ENCODE measurements at places on chromosomes 16 and 17.
A peak's percentile ranks its signal among the peaks of the same experiment; 100 is the strongest.

DNA sequence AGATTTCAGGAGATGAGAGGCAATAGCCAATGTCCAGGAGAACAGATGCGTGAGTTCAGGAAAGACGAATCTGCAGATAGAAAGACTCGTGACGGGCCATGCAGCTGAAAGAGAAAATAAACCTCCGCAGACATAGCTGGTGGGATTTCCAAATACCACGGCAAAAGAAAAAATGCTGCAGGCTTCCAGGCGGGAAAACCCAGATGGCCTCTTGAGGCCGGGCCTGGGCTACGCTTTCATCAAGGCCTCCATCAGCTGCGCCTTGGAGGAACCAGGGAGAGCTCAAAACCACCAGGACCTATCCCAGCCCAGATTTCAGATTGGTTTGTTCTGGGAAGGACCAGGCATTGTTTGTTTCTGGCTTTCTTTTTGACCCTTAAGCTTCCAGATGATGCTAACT, 16.7 kb downstream of the CCDC40 start:
- DNase-seq, result no peak

- peak; percentile 42 for DNase-seq
Measured at GRCh38 chr17:74368341-74369081, 1.2 kb downstream of the GPR142 start.

- no peak for DNase-seq
Measured at GRCh38 chr17:14826358-14826757, 438.8 kb downstream of the PMP22 start.

DNA sequence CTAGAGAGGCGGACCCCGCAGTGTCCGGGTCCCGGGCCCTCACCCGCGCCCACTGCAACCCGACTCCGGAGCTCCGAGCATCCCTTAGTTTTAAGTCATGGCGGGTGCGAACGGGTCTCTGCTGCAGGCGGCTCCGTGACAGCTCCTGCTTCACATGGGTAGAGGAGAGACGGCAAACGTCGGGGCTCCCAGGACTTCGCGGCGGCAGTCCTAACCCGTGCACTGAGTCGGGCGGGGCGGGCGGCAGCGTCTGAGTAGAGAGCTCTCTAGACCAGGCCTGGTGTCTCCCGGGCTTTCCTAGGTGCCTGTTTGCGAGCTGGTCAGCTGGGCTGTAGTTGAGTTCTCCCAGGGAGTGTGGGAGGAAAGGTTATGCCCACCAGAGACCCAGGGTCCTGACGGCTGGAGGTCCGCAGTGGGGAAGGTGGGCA, 345 bp downstream of the TSC2 start:
- DNase-seq, result no peak

- DNase-seq, result no peak
Measured at GRCh38 chr16:68313116-68313515, 2.3 kb downstream of the PRMT7 start.

GRCh38 chr17:67657596-67657995, 60.1 kb upstream of the NOL11 start:
- DNase-seq, result no peak

DNA sequence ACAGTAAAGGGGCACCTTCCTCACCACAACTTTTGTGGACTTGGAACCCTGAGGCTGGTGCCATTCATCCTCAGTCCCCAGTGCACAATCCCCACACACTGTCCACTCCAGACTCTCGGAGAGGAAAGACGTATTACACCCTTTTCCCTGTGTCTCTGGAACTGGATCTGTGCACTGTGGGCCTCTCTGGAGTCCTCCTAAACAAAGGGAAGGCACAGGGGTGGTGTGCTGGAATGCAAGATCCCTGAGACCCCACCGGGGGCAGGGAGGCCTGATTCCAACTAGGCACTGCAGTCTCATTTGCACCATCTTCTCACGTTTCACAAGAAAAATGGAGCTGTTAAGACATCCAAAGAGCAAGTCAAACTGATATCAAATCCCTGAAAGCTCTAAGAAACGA, 89.8 kb downstream of the USP31 start:
- no peak for DNase-seq

DNA sequence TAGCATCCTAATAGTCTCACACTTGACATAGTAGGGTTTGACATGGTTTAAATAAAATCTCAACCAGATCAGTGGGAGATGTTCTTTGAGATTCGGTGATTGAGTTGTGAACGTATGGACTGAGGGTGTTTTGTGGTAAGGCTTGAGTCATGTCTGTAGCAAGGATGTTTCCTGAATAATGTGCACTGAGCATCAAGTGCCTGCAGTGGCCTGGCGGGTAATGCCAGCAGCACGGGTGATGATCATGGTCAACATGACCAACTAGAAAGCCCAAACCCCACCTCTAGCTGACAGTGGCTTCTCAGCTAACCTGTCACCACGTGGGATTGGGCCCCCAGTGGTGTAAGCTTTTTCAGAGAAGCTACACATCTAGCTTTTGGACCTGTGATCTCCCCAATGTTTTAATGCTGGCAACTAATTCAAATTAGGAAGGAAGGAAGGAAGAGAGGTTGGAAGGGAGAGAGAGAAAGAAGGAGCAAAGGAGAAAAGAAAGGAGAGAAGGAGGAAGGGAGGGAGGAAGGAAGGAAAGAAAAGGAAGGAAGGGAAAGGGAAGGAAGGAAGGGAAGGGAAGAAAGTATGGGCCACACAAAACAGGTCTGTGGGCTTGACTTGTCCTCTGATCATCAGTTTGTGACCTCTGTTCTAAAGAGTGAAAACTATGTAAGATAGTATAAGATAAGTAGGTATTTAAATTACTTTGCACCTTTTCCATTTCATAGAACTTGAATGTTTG, 55.4 kb downstream of the WWOX start:
- no peak for DNase-seq

- no peak for DNase-seq
Measured at GRCh38 chr17:7229504-7229903, 4.8 kb downstream of the DVL2 start.

GRCh38 chr17:42543190-42544079, 7.4 kb downstream of the NAGLU start:
- no peak for DNase-seq

DNA sequence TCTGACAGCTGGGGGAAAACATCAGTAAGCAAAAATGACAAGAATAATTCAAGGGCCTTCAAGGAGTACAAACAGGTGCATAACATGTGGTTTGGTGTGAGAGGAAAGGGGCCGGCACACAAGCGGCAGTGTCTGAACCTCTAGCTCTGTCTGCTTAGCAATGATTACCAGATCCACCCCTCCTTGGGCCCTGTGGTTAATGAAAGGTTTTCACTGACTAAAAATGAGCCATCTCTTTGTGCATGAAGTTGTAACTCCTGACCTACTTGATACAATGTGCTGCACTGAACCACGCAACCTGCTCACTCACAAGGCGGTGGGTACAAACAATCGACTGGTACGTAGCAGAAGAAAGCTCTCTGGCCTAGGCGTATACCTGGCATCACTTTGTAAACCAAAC, 15.1 kb downstream of the FAM117A start:
- DNase-seq, result peak; percentile 18

GRCh38 chr16:27722207-27722606, 172.3 kb downstream of the KATNIP start:
- no peak for DNase-seq

DNA sequence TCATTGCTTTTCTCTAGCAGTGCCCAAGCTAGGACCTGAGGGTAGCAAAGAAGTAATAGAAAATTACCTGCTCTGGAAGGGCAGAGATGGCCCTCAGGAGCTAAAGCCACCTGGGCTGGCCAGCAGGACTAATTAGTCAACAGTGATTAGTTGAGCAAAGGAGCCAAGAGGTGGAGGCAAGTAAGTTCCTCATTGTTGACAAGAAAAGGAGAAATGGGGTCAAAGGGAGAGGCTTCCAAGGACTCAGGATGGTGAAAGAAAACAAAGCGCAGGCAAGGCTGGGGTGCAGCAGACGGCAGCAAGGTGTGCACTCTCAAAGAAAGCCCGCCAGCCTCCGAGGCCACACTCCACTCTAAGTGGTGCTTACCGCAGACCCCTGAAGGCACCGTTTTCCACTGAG, 44.6 kb downstream of the CMTM4 start:
- no peak for DNase-seq
